Muscle of back (tissue), 13 donors: ENCODE measurements at places on chromosomes 12 and 14.

GRCh38 chr12:108560321-108560721 is 652 bp downstream of the SART3 start:
- no peak for DNase-seq

DNA sequence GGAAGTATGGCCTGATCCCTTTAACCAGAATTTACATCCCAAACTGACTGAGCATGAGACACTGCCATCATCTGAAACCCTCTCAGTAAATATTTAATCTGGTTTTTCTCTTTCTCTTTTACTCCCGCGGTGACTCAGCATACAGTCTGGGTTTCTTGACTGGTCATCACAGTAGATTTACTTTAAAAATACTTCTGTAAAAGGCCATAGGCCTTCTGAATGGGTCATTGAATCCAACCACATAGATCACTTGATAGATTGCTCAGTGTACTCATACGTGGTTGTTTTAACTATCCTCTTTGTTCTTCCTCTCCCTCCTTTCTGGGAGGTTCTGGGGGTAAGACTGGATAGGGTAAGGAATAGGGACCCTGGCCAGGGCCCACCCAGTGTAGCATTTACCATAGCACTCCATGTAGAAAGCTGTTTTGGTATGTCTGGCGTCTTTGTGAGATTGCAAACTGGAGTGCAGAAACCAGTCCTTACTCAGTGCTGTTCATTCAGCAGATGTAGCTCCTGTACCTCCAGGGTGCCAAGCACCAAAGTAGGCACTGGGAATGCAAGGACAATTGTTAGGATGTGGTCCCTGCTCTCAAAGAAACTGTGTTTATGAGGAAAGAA is 165.7 kb downstream of the SRGAP1 start:
- no peak for DNase-seq

DNA sequence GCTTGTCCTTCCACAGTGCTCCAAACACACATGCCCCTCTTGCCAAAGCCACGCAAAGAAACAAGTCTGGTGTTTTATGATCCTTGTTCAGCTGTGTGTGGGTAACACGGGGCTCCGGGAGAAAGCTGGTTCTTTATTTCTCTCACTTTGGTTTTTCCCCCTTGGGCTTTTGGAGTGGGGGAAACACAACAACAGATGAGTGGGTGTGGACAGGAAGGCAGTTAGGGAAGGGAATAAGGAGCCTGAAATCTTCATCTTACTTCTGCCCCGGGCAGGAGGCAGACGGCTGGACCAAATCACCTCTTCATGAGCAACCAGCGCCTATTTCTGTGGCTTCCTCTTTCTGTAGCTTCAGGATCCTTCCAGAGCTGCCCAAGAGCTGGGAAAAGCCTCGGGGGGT is 218.5 kb downstream of the PHETA1 start:
- no peak for DNase-seq

- DNase-seq, result no peak
Measured at GRCh38 chr14:83816761-83817160, 1713.2 kb upstream of the FLRT2 start.

GRCh38 chr12:60920841-60921495 is 1325.1 kb downstream of the SLC16A7 start:
- no peak for DNase-seq

DNA sequence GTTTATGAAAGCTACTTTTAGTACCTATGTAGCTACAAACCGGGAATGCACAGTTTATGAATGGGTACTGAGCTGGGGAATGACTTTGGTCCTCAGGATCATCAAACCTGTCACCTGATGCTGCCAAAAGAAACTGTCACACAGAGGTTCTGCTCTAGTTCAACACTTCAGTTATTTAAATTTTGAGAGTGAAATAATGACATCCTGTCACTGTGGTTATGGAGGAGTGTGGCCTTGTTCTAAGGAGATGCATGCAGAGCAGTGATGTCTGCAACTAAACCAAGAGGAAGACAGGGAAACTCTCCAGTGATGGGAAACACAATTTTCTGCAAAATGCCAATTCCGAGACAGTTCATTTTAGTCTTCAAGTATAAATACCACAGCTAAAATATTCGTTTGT is 4.8 kb upstream of the AEBP2 start:
- DNase-seq, result no peak

- DNase-seq, result no peak
Measured at GRCh38 chr12:51534216-51535074, 56.6 kb upstream of the SCN8A start.

DNA sequence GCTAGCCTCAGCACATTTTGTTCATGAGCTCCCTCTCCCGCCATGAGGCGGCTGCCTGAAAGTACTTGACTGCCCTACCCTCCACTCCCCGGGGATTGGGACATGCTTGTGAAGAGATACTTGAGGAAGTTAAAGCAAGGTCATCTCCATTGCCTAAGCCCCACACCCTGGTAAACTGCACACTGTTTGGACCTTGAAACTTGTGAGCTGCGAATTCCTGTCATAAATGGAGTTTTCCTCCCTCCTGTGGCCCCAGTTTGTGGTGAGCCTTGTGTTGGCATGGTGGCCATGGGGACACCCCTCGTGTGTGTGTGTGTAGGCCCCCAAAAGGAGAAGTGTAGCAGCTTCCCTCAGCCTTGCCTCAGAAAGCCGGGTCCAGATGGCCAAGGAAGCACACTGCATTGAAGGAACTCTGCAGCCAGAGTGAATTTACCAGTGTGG is 395.5 kb downstream of the ZFP36L1 start:
- peak; percentile 74 for DNase-seq

DNA sequence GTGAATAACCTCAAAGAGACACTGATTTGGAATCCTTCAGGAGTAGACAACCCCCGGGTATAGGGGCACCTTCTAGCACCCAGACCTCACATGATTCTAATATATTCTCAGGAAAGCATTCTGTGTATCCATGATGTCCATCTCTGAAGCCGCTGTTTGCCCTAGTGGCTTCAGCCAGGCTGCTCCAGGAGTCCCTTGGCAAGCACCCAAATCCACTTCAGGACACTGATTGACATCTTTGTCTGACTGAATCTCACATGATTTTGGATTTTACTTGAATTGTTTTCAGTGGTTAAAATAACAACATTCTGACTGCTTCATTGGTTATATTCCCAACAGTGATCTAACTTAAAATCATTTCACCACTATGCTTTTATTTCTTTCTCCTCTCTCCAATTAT is 390.5 kb upstream of the CLEC14A start:
- no peak for DNase-seq
